NCI-H524 treated with DMSO at 0.1 percent for 48 hours (cell line): ENCODE measurements at places on chromosomes 2 and 18.

DNA sequence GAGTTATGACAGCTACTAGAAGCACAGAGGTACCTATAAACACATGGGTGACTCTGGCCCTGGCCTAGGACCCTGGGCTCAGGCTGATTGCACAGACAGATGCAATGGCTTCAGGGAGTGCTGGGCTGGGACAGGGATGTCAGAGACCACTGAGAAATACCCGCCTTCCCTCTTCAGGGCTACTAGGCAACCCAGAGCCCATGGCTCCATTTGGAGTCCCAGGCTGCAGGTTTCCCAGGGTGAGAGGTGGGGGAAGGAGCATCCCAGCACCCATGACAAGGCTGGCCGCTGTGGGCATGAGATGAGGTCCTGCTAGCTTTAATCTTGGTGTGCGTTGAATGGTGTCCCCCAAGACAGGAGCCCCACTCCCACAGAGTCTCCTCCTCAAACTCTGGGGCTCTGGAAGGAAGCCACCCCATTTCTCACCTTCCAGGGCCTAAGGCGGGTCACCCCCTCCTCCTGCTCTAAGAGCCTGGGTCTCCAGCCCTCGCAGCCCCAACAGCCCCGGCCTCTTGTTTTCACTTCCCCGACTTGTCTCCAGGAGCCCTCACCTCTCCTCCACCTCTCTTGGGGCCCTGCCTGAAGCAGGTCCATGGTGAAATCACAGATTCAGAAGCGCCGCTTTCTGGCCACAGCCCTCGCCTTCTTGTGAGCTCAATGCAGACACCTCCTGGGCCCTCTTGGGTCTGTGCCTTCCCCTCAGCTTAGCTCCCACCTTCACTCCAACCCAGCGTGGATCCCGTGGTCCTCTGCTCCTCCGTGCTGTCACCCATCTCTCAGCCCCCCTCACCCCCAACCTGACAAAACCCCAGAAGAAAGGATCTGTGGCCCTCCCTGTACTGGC, 41.4 kb downstream of the EMX1 start:
- no peak for DNase-seq

DNA sequence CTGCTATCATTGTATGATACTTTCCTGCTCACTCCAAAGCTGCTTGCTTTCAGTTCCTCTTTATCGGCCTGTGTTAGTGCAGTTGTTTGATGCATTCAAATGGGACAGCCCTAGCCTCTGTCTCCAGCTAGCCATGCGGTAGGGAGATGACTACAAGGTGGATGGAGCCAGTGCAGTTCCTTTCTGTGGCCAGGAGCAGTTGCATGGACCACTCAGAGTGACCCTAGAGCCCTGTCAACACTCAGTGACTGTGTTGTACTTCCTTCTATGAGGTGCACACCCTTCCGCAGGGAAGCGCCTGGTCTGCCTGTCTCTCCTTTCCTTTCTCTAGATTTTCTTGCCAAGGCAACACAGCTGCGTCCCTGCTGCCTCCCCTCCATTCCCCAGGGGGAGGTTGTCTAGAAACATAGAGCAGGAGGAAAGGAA, 33.8 kb downstream of the KCNS3 start:
- DNase-seq = no peak

DNA sequence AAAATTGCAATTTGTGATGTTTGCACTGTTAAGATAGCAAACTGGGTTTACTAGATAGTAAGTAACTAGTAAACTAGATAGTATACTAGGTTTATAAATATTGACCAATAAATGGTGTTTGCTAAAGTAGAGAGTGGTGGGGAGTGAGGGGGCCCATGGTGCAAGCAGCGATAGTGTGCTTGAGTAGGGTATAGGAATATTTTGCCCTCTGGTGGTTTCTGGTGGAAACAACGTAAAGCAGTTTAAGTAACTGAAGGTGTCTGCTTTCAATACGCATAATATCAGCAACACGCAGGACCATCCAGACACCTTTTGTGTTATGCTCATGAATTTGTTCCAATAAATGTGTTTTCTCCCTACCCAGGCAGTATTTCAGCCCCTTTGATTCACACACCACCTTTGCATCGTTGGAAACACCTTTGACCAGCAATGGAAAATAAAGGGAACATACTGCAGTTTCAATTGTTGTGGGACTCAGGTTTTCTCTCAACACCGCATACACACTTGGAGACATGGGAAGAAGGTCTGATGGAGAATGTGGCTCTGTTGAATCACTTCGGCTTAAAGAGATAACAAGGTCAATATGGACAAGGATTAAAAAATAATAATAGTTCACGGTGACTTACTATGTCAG, 16.7 kb upstream of the STAT1 start:
- DNase-seq = no peak

DNA sequence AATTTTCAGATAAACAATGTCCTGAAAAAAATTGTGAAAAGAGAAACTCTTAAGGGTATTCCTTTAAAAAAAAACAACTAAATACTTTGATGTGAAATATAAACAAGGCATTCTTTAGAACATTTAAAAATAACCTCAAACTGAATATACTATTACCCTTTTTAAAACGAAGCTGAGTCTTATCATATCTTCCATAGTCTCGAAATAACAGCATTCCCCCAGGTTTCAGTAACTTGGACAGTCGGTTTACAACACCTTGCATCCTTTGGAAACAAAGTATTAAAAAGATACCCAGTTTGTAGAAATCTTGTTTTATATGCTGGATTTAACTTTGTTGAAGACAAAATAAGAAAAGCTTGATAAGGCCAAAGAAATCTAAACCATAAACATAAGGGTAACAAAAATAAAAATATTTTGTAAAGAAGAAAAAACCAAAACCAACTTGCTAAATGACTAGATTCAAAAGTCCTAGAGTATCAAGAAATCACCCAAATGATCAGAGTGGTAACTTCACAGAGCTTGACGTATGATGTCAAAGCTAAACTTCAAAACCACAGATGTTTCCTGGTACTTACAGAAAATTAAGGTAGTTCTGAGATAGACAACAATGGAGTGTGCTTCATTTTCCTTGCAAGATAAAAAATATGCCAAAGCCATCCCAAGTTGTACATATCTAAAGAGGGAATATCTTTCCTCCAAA, 107.8 kb downstream of the METTL8 start:
- DNase-seq = no peak

DNA sequence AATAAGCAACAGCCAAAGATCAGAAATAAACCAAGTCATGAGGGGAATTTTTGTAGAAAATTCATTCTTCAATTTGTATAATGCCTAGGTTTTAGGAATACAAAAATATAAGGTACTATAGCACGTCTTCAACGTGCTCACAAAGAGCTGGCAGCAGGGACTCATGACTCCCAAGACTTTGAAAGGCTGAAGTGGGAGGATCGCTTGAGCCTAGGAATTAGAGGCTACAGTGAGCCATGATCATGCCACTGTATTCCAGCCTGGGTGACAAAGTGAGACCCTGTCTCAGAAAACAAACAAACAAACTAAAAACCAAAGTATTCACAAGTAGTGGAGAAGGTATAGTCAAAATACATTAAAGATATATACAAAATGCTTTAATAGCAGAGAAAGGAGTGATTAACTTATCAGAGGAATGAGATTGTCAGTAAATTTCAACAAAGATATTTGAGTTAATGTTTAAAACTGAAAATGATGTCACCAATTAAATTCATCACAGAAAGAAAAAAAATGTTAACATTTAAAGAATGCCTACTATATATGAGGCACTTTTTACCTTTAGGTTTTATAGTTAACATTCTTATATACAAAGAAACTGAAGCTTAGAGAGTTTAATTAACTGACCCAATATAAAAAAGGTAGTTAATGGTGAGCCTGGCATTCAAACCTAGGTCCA, 3.2 kb downstream of the WDR33 start:
- no peak for DNase-seq

DNA sequence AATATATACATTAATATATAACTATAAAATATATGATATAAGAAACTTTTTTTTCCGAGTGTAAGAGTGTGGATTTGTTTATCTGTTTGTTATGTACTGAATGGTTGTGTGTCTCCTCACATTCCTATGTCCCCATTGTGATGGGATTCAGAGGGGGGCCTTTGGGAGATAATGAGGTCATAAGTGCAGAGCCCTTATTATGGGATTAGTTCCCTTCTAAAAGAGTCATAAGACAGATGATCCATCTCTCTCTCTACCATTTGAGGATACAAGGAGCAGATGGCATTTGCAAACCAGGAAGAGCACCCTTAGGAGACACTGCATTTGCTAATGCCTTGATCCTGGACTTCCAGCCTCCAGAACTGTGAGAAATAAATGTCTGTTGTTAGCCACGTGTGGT, 30.3 kb upstream of the SAP130 start:
- peak; percentile 82 for DNase-seq

- no peak for DNase-seq
Observed at GRCh38 chr18:923144-923866, 18.6 kb downstream of the ADCYAP1 start.

DNA sequence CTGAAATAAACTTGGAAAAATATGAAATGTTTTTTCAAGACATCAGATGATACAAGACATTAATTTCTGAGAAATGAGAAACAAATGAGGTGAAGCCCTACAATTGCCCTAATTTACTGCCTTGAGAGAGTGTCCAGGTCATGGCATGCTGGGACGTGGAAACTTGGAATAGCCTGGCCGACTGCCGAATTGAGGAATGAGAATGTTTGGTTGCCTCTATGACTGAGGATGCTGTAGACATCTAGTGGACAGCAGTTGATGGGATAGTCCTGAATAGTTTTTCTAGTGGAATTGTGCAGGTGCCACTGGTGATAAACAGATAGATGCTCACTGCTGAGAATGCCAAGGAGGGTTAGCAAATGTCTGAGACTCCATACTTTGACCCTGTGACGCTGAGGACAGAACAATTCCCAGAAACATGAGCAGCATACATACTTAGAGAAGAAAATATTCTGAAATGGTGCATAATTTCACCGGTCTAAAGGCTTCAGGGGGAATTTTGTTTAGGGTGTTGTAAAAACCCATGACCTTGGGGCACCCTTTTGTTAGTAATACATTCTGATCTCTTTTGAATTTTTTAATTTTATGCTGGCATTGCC, 56.5 kb upstream of the CWC22 start:
- DNase-seq = no peak

DNA sequence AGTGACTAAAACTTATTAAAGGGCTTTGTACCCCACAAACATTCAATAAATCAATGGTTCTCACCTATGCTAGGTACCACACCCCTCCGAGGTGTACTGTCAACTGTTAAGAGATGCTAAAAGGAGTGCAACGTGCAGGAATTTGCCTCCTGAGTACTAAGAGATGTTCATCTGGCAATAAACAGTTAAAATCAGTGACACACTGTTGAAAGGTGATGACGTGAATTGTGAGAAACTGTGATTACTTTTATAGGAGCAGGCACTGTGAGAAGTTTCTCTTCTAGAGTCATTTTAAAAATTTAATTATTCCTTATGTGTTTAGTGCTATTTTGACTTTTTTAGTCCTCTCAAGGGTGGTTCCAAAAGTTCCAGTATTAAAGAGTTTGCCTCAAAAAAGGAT, 61.0 kb downstream of the PDE1A start:
- DNase-seq = no peak

GRCh38 chr2:174836377-174836994, 72.2 kb upstream of the CHRNA1 start:
- DNase-seq = no peak

DNA sequence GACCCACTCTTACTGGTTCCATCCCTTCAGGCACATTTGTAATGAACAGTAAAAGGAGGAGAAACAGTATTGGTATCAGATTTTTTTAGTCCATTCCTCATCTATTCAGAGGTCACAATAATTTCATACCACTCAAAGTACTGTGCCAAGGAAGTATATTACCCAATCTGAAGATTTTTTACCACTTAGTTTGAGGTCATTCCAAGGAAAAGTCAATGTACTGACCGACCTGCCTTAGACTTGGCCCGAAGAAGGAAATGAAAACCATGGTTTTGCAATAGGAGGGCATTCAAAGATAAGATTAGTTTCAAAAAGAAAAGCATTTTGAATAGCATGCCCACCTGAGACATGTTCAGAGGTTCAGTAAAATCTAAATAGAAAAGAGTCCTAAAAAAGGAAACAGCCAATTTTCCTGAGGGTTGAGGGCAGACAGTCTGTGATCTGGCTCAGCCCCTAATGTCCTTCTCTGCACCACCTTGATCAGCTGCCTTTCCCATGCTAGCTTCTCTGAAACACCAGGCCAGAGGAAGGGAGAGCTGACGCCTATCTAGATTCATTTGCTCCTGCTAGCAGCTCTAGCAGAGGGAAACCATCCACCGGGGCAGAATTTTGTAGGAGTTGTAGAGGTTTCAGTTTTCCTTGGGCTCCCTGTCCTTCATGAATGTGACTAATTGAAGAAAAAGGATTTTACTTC, 107.3 kb upstream of the FZD5 start:
- DNase-seq = no peak

GRCh38 chr2:203500951-203501350, 34.1 kb downstream of the RAPH1 start:
- DNase-seq = no peak

DNA sequence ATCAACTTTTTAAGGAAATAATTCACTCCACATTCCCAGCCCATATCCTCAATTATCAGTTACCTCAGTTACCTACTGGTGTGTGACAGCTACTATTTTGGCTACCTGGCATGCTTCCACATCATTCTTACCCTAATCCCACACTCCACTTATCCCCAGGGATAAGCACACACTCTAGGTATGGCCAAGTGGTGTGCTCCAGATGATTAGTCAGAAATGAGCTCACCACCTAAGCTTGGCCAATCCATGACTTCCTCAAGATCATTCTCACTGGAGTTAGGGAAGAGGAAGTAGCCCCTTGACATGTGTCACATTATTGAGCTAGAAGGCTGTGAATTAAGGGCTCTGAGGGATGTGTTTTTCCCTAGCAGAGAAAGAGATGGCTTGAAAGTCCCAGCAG, 20.9 kb upstream of the SMAD4 start:
- DNase-seq = peak; percentile 93

- no peak for DNase-seq
Observed at GRCh38 chr2:3262437-3263388, 114.9 kb downstream of the EIPR1 start.

DNA sequence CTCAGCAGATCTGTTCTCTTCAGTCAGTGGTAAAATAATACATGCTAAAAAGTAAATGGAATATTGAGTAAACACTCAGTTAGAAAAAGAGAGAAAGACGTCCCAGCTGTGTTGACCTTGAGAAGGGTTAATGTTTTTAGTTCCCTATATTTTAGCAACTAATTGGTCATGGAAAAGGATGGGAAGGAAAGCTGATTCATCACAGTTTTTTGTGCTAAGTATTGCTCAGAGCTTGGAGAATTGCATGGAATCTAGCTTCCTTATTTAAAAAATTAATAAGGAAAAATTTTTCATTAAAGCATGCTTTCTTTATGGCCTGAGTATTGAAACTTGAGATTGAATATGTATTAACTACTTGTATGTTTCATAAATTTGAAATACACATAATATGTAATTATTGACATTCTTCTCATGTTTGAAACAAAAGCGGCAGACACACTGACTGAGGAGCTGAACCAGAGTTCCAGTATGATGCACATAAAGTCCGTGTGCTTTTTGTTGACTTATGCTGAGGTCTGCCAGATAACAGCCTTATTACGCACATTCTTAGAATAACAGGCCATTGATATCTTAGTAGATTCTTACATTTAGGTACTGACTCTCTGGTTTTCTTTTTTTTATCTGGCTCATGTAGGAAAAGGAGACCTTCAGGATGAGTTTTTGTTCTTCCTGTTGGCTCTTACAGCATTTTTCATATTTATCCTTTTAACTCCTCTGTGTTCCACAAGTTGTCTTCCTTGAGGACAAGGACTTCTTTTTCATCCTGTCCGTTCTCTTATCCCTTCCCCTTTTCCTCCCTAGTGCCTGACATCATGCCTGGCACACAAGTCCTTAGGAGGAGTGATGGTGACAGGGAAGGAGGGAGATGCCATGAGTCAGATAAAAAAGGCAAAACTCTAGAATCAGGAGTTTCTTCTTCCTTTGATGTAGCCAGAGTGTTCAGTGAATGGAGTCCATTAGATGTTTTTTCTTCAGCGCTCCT, 194.1 kb downstream of the PTPRM start:
- DNase-seq = no peak
